ENCODE measurements at places on chromosomes 5 and 9. TPM values are rescaled to one million over a fixed set of nuclear protein-coding genes. Genes with fewer than 3 reads are reported as not detected.

The OR1K1 gene
- not detected for total RNA-seq

The FLT4 gene
- 7.7 TPM for total RNA-seq

The GKAP1 gene
- 6.4 TPM for total RNA-seq

The MARVELD2 gene
- total RNA-seq: 29.7 TPM

The TRIM36 gene
- 0.73 TPM for total RNA-seq

The IFNK gene
- total RNA-seq: not detected

The SLC31A1 gene
- 74.9 TPM for total RNA-seq

The SPATA9 gene
- 0.25 TPM for total RNA-seq

The TMC1 gene
- total RNA-seq: 0.18 TPM

The EGFL7 gene
- total RNA-seq: 42.3 TPM

The MARCOL gene
- total RNA-seq: not detected

The FCHO2 gene
- 9.4 TPM for total RNA-seq

The NIPAL4 gene
- total RNA-seq: not detected

The COL15A1 gene
- total RNA-seq: 0.23 TPM

The SLC46A2 gene
- total RNA-seq: not detected

The NDST1 gene
- 63.7 TPM for total RNA-seq

The DEPDC1B gene
- 0.23 TPM for total RNA-seq

The SPINK6 gene
- total RNA-seq: not detected

The ADGRD2 gene
- not detected for total RNA-seq

The PCSK1 gene
- not detected for total RNA-seq

The VCAN gene
- total RNA-seq: 2.3 TPM

The INSL4 gene
- not detected for total RNA-seq

The PDGFRB gene
- 12.8 TPM for total RNA-seq

The GARNL3 gene
- 7.4 TPM for total RNA-seq

The PHF19 gene
- 2.4 TPM for total RNA-seq

The SOX30 gene
- total RNA-seq: not detected

The SLC22A4 gene
- total RNA-seq: 0.20 TPM

The PRR16 gene
- total RNA-seq: not detected

The FOXD4L6 gene
- total RNA-seq: not detected

The TRPM3 gene
- total RNA-seq: 0.38 TPM

The CNTNAP3 gene
- 0.58 TPM for total RNA-seq

The KIF12 gene
- 18.5 TPM for total RNA-seq

The GDF9 gene
- total RNA-seq: 0.15 TPM

The GNE gene
- 94.4 TPM for total RNA-seq

The MAMDC4 gene
- total RNA-seq: 28.6 TPM

The GFPT2 gene
- total RNA-seq: 0.78 TPM

The LRRC26 gene
- total RNA-seq: not detected

The TNIP1 gene
- total RNA-seq: 74.5 TPM

The NOP16 gene
- 12.0 TPM for total RNA-seq

The CTXN3 gene
- total RNA-seq: not detected
